ENCODE measurements at places on chromosomes 12 and 14. TPM values are rescaled to one million over a fixed set of nuclear protein-coding genes. Genes with fewer than 3 reads are reported as not detected.

Gene CCDC177
- not detected for total RNA-seq

Gene ABCD2
- not detected for total RNA-seq

Gene HSPB8
- total RNA-seq, result 10.8 TPM

Gene SIX1
- 0.55 TPM for total RNA-seq
